ENCODE measurements at places on chromosomes 4 and X.
A peak's percentile ranks its signal among the peaks of the same experiment; 100 is the strongest.

- no peak overlapping the region for H3K4me3 ChIP-seq
- H3K27me3 ChIP-seq, result no peaks in the 10 kb centered on the region
- H3K27ac ChIP-seq, result no peak overlapping the region
Measured at GRCh38 chr4:99886146-99886545, 8.1 kb downstream of the LAMTOR3 start.

DNA sequence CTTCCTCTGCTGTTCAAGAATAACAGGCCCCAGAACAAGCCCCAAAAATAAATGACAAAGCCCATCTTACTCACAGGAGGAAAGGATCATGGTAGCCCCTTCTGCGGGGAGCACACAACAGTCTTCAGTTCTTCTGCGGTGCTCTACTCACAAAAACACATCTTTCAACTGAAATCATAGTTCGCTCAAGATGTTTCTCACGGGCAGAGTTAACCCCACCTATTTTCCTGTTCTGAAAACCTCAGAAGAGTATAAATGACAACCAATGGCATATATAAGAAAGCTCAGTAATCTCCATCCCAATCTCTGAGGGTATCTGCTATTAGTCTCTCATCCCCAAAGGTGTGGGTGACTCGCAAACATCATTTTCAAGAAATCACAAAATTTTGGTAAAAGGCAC is at the start of gene TXK:
Gene TXK (minus strand): TSS at position 170 of the 400 bp plus-strand sequence. CDS start 80 bp downstream, at position 90.
- peak within 1 kb of the TSS; percentile 19 for H3K27ac ChIP-seq
- DNase-seq, result no peak
- no peaks in the 10 kb centered on the region for H3K27me3 ChIP-seq
- no peak within 1 kb of the TSS for H3K4me3 ChIP-seq
- H3K4me1 ChIP-seq, result no peaks in the 10 kb centered on the region

- no peaks in the 10 kb centered on the region for H3K27me3 ChIP-seq
- no peaks in the 10 kb centered on the region for H3K36me3 ChIP-seq
- no peaks in the 10 kb centered on the region for H3K4me1 ChIP-seq
Measured at GRCh38 chr4:77293426-77293825, 136.4 kb downstream of the CCNG2 start.

- H3K27ac ChIP-seq, result no peak overlapping the region
- H3K27me3 ChIP-seq, result no peaks in the 10 kb centered on the region
Measured at GRCh38 chrX:132394591-132394990, 94.2 kb downstream of the MBNL3 start.

DNA sequence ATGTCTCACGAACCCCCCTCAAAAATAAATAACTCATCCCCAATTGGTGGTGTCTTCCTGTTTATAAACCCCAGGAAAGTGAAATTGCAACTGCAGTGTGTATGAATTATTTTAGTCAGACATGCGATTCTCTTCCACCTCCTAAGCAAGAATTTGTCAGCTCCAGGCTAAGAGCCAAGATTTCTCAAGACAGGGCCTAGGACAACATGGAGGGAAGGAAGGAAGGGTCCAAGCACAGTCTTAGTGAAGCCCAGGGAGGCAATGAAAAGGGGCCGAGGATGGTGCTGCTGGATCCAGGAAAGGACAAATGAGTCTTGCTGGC is 20.0 kb downstream of the SH3KBP1 start:
- no peak overlapping the region for H3K4me3 ChIP-seq
- H3K27ac ChIP-seq, result no peak overlapping the region
- H3K27me3 ChIP-seq, result no peaks in the 10 kb centered on the region
- H3K4me1 ChIP-seq, result no peaks in the 10 kb centered on the region

GRCh38 chr4:127698789-127699200 is 31.4 kb upstream of the SLC25A31 start:
- no peaks in the 10 kb centered on the region for H3K27me3 ChIP-seq
- H3K4me3 ChIP-seq, result no peak overlapping the region
- no peak for DNase-seq
- no peaks in the 10 kb centered on the region for H3K36me3 ChIP-seq
- no peaks in the 10 kb centered on the region for H3K4me1 ChIP-seq

DNA sequence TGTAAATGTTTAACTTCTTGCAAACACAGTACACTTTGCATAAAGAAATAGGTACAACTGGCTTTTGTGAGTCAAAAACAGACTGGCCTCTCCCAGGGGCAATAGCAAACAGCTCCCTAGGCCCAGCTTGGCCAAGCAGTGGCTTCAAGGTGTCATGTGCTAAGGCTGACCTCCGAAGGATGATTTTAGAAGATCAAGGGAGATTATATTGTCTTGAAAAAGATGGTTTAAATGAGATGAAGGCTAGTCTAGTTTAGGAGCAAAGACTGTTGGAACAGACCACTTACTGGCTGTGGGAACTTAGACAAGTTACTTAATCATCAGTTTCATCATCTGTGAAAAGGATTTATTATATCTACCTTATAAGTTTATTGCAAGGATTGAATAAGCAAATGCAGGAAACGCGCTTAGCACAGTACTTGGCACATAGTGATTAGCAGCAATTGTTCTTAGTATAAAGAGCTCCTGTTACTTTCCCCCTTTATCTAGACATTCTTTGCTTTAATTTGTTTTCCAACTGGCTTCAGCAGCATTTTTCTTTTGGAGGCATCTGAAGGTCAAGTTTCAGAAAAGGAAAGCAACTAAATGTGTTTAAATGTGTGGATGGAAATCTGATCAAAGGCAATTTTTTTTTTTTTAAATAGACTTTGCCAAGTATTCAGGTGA is 17.2 kb downstream of the ANXA3 start:
- no peak overlapping the region for H3K4me3 ChIP-seq
- no peak for DNase-seq
- peaks cover 32% of the 10 kb centered on the region for H3K4me1 ChIP-seq
- no peaks in the 10 kb centered on the region for H3K27me3 ChIP-seq

DNA sequence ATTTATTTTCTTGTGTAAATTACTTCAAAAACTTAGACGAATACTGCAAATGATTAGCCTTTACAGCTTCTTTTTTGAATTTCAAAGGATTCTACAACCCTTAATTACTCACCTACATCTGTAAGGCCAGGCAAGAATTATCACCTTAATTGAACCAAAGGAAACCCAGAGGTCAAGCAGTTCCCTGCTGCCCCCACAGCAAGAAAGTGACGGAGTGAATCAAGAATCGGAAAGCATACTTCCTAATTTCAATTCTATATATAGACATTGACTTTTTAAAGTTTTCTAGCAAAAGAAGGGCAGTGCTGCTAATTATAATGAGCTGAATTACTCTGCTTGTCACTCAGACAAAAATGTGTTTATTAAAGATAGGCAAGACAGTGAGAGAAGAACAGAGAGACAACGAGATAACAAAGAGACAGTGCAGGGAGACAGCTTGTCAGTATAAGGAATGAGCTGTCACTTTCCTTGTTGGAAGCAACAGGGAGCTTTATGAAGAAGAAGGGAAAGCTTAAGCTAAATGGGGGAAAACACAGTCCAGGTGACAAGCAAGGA is 47.5 kb upstream of the SPANXN4 start:
- no peak for DNase-seq
- H3K4me3 ChIP-seq, result no peak overlapping the region
- H3K27me3 ChIP-seq, result no peaks in the 10 kb centered on the region
- no peak overlapping the region for H3K27ac ChIP-seq
- no peaks in the 10 kb centered on the region for H3K4me1 ChIP-seq
- H3K36me3 ChIP-seq, result no peaks in the 10 kb centered on the region

DNA sequence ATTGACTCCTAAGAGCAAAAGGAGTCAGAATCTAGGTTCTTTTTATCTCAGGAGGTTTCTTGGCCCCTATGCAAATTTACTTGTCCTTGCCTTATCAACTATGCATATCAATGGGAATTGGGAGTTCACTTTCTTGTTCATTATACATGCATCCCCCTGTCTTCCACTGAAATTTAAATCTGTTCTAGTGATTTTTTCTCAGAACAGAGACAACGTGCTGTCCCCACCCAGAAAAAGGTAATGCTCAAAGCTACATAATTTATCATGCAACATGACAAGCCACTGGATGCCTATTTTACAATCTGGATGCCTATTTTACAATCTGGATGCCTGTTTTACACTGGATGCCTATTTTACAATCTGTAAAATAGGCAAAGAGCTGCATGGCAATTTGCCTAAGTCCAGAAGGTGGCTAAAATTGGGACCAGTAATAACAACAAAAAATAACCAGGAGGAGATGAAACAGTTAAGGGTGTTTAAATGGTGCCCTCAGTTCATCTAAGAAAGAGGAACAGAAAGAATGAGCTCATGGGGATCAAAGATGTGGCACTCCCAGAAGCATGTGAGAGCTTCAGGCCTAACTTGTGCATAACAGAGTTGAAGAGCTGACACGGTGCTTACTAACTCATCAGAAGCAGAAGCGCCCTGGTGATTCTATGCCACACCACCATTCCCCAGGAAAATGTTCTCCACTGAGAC is 537.8 kb upstream of the BOD1L1 start:
- H3K4me1 ChIP-seq, result no peaks in the 10 kb centered on the region
- no peak overlapping the region for H3K27ac ChIP-seq
- no peaks in the 10 kb centered on the region for H3K27me3 ChIP-seq
- peak; percentile 23 for DNase-seq
- H3K4me3 ChIP-seq, result no peak overlapping the region
- H3K36me3 ChIP-seq, result no peaks in the 10 kb centered on the region

DNA sequence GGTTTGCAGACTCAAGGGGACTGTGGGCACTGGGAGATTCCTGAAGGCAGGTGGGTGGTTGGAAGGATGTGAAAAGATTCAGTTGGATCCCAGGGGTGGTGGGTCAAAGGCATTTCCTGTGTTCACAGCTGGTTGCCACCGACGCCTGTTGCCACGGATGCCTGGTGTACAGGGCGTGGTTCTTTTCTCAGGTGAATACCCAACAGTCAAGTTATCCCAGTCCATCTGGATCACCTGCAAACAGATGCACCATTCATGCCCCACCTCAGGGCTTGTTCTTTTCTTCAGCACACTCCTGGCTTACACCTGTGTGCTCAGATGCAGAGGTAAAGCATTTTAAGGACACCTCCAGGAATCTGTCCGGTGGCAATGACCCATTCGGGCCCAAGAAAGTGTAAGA is 55.8 kb upstream of the SHOX start:
- H3K27me3 ChIP-seq, result no peaks in the 10 kb centered on the region
- no peak overlapping the region for H3K27ac ChIP-seq
- DNase-seq, result no peak
- H3K36me3 ChIP-seq, result no peaks in the 10 kb centered on the region
- H3K4me1 ChIP-seq, result no peaks in the 10 kb centered on the region
- H3K4me3 ChIP-seq, result no peak overlapping the region

- H3K27me3 ChIP-seq, result no peaks in the 10 kb centered on the region
- H3K27ac ChIP-seq, result no peak overlapping the region
- H3K4me1 ChIP-seq, result no peaks in the 10 kb centered on the region
- no peaks in the 10 kb centered on the region for H3K36me3 ChIP-seq
Measured at GRCh38 chr4:123409334-123409733, 12.7 kb downstream of the SPRY1 start.

DNA sequence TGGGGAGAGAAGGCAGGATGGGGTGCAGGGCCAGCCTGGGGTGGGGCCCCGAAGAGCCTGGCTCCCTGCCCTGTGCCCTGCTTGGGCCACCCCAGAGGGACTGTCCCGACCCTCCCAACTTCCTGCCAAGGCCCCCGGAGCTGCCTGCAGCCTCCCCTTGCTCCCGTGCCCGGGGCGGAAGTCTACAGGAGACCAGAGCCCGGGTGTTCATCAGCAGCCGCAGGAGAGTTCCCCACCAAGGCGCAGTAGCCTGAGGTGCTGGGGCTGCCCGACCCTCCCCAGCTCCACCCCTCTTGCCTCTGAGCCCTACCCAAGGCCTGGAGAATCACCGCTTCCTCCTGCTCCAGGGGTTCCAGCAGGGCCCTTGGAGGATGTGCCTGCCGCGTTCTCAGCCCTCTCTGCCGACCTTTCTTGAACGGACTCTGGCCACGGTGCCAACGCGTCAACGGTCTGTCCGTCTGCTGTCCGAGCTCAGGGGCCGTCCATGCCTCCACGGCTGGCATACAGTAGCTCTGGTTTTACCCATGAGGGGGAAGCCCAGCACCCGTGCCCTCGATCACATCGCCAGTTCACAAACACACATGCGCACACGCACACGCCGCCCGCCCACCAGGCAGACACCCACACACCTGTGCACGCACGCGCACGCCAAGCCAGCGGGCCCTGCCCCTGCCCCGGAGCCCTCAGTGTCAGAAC is 36.0 kb upstream of the SPON2 start:
- no peak for DNase-seq
- peak overlapping the region; percentile 13 for H3K27ac ChIP-seq
- H3K4me1 ChIP-seq, result peaks cover 79% of the 10 kb centered on the region
- H3K27me3 ChIP-seq, result no peaks in the 10 kb centered on the region
- peaks cover 23% of the 10 kb centered on the region for H3K36me3 ChIP-seq

DNA sequence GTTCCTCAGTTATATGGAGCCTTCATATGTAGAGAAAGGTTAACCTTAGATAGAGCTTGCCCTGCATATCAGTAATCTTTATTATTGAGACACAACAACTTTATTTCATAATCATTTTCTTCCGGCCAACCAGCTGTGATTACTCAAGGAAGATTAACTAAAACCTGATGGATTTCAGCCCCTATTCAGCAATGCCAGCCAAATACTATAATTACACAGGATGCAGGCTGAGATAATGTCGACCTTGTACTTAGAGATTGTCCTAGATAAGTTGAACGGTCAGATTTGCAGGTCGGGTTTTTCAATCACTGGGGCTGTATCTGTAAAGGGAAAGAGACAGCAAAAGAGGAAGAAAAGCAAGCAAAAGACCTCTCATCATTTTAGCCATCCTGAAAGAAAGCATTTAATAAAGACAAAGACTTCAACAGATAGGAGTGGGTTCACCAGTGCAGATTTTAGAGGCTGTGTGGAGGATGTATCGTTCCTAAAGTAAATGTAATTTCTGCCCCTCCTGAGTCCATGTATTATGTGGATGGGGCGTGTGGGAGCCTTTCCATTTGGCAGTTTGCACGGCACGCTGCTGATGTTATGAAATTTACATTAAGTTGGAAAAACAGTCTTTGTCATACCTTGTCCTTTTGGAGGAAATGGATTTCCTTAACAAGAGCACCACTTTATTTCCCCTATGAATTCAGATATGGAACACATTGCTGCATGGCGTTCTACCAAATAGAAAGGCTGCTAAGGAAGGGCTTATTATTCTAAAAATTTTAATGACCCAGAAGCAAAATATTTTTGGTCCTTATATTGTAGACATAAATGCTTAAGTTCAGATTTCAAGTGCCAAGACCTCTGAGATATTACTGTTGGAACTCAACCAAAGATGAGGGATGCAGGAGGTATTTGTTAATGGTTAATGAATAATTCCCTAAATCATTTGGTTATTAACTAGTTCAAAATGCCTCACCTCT is 496.7 kb downstream of the SPRY1 start:
- no peak overlapping the region for H3K4me3 ChIP-seq
- no peaks in the 10 kb centered on the region for H3K4me1 ChIP-seq
- H3K27me3 ChIP-seq, result no peaks in the 10 kb centered on the region
- peak overlapping the region; percentile 13 for H3K27ac ChIP-seq
- H3K36me3 ChIP-seq, result no peaks in the 10 kb centered on the region
- DNase-seq, result no peak

GRCh38 chrX:42189576-42189975 is 266.2 kb upstream of the CASK start:
- H3K4me1 ChIP-seq, result no peaks in the 10 kb centered on the region
- H3K4me3 ChIP-seq, result no peak overlapping the region
- DNase-seq, result no peak
- H3K27me3 ChIP-seq, result no peaks in the 10 kb centered on the region
